ENCODE measurements at places on chromosomes 13 and 19. TPM values are rescaled to one million over a fixed set of nuclear protein-coding genes. Genes with fewer than 3 reads are reported as not detected.

Gene METTL21C
- not detected for total RNA-seq

DNA sequence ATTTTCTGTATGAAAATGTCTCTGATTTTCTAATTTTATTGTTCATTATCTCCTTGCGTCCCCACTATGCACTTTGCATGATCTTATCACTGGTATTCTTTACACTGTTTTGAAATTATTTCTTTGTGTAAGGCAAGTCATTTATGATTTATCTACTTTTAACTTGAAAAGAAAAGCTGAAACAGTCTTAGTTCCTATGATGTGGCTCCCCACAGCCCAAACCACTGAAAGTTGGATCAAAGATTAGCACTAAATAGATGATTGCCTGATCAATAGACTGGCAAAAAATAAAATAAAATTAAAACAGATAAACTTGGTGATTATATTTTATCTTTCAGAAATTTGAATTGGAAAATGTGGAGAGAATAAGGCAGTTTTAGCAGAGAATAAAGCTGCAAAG, 1101.9 kb downstream of the PCDH9 start:
- DNase-seq: no peak

Gene GJB6
- not detected for total RNA-seq

GRCh38 chr19:29680447-29680846, 15.2 kb downstream of the PLEKHF1 start:
- DNase-seq: peak; percentile 86

GRCh38 chr13:18235172-18235571, 946.5 kb downstream of the TUBA3C start:
- DNase-seq: no peak

Gene RFPL4A
- not detected for total RNA-seq

- DNase-seq: no peak
These were observed 112.7 kb downstream of the KLF12 start for GRCh38 chr13:74021505-74021904.

GRCh38 chr19:40216013-40216776, 2.0 kb downstream of the TTC9B start:
- DNase-seq: peak; percentile 82

Gene LILRB5
- not detected for total RNA-seq

- DNase-seq: no peak
These were observed 112.3 kb downstream of the GPC6 start for GRCh38 chr13:93338906-93339305.

DNA sequence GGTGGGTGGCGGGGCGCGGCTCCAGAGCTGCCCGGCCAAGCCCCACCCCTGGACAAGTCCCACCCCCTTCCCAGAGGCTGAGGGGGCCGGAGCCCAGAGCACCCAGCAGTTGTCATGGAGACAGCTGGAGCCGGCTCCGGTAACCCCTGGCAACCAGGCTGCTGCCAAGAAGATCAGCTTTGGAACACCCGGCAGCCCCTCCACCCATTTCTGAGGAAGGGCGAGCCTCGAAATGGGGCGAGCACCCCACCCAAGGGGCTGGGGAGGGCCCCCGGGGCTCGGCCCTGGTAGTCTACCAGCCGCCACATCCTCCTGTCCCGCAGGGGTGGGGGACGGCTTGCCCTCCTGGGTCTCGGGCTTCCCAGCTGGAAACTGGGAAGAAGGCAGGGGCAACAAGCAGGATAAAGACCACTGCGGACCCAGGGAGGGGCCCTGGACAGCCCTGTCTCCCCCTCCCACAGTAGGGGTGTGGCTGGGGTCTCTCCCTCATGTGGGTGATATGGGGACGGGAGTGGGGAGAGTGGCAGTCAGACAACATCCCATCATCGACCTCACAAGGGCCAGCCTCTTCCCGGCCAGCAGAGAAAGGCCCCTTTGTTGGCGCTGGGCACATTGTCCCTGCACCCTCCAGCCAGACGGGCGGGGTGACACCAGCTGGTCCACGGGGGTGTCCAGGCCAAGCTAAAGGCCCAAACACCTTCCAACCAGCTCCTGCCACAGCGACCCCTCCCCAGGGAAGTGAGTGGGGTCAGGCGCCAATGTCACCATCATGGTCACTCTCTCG, 1.5 kb downstream of the CERS1 start:
- peak; percentile 98 for DNase-seq

Gene ICAM1
- total RNA-seq: 25.6 TPM

DNA sequence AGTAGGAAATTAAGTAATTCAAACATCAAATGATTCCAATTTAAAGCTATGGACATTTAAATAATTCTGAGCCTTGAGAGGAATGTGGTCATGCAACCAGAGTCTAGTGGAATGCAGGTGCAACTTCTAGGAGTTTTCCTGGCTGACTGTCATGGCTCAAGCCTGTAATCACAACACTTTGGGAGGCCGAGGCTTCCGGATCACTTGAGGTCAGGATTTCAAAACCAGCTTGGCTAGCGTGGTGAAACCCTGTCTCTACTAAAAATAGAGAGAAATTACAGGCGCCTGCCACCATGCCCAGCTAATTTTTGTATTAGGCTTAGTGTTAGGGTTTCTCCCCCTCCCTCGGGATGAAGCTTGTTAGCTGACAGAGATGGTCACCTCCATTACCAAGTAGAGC, 6.4 kb downstream of the ZNF808 start:
- DNase-seq: no peak

GRCh38 chr13:51058461-51059167, 52.5 kb downstream of the C13orf42 start:
- no peak for DNase-seq

GRCh38 chr13:110045202-110045601, 258.8 kb upstream of the IRS2 start:
- DNase-seq: peak; percentile 26

Gene C19orf85
- total RNA-seq: not detected

GRCh38 chr19:13499692-13500091, 6.6 kb downstream of the CACNA1A start:
- DNase-seq: no peak

Data from osteoblast (primary cell).